GM04503 (cell line): ENCODE measurements at places on chromosomes 1 and 21.

DNA sequence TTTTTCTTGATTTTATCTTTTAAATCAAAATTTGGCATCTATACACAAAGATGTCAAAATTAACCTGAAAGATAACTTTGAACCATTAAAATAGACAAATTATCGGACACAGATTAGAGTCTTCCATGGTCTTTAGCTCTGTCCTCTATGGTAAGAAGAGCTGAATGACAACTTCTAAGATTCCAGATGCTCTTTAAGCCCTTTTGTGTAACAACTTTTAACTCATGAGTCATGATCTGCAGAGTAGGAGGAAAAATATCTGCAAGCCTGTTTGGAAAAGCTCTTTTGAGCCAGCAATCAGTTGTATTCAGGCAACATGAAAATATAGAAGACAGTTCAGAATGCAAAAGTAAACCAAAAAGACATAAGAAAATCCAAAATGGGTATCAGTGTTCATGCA is 37.8 kb downstream of the TTC13 start:
- DNase-seq, result no peak

GRCh38 chr1:26828411-26828991 is 2.0 kb downstream of the ZDHHC18 start:
- DNase-seq, result no peak

DNA sequence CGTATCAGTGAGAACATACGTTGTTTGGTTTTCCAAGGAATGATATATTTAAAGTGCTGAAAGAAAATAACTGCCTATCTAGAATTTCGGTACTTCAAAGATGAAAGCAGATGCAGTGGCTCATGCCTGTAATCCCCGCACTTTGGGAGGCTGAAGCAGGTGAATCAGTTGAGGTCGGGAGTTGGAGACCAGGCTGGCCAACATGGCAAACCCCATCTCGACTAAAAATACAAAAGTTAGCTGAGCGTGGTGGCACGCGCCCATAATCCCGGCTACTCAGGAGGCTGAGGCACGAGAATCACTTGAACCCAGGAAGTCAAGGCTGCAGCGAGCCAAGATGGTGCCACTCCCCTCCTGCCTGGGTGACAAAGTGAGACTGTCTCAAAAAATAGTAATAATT is 16.4 kb downstream of the CD244 start:
- DNase-seq, result no peak

DNA sequence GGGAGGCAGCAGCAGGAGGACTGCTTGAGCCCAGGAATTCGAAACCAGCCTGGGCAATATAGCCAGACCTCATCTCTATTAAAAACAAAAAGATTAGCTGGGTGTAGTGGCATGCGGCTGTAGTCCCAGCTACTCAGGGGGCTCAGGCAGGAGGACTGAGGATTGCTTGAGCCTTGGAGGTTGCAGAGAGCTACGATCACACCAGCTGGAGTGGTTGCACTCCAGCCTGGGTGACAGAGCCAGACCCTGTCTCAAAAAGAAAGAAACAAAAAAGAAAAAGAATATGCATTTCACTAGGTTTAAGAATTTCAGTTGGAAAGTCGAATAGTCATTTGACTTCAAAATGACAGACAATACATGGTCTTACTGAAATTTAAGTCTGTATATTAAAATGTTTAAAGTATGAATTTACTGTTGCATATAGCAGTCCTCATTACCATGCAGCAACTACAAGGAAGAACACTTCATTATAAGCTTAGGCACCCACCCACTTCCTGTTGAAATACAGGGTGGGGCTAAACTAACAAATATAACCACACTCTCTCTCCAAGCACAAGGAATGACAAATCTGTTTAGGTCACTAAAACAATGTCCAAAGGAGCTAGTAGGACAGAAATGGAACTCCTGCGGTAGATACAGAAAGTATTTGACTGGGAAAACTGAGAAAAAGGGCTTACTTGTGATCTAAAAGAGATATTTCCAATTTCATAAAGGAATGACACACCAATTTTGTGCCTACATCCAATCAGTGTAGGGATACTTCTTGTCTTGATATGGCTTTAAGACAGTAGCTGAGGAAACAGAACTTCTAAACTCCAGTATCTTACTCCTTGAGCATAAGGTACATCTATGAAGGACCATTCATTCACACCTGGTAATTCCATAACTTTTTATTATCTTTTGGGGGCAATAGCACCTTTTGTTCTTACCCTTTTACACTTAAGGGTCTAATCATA is 44.1 kb downstream of the GPR3 start:
- DNase-seq, result peak; percentile 28

DNA sequence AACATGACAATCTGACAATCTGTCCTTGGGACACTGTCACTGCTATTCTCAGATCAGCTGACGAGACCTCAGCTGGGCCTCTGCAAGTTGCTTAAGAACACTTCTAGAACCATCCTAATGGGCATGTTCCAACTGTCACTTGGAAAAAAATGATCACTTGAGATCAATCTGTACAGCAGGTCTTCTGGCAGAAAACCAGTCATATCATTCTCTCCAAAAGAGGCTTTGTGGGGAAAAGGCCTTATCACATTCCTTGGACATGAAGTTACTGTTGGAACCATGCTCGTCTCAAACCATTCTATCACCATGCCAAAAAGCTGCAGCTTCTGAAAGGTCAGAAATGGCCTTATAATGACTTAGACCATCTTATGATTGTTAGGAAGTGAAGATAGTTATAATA is 744.2 kb downstream of the USP25 start:
- no peak for DNase-seq

DNA sequence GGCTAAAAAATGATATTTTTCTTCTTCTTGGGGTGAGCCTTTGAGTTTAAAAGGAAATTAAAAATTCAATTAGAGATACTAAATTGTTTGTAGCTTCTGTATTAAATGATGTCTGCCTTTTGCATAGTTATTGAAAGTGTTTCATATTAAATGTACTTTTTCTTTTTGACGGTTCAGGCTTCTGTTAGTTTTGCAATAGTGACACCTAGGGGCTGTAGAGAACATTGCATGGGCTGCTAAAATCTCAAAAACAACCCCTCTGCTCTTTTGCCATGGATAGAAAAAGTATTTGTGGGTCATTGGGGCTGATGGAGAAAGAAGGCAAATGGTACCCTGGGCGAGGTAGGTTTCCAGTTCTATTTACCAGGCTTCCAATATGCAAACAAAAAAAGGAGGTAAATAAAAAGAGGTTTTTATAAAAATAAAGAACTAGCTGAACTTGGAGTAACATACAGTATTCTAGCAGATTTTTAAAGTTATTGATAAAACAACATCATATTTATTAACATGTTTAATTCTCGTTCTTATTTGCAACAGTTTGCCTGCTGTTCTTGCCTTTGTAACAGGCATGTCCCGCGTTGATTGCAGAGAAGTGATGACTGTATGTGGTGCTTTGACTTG is 115.4 kb upstream of the HOOK1 start:
- DNase-seq, result no peak

DNA sequence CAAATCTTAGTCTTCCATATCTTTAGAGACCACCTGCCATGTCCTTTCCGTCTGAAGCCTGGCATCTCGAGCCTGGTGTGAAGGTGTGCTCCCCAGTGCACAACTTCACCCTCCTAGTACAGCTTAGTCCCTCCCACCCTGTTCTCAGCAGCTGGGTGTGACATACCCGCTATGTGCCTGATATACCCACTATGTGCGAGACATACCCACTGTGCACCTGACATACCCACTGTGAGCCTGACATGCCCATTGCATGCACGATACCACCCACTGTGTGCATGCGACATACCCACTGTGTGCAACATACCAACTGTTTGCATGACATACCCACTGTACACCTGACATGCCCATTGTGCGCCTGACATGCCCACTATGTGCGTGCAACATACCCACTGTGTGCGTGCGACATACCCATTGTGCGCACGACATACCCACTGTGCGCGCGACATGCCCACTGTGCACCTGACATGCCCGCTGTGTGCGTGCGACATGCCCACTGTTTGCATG is 3.0 kb upstream of the RRP1 start:
- DNase-seq, result no peak

DNA sequence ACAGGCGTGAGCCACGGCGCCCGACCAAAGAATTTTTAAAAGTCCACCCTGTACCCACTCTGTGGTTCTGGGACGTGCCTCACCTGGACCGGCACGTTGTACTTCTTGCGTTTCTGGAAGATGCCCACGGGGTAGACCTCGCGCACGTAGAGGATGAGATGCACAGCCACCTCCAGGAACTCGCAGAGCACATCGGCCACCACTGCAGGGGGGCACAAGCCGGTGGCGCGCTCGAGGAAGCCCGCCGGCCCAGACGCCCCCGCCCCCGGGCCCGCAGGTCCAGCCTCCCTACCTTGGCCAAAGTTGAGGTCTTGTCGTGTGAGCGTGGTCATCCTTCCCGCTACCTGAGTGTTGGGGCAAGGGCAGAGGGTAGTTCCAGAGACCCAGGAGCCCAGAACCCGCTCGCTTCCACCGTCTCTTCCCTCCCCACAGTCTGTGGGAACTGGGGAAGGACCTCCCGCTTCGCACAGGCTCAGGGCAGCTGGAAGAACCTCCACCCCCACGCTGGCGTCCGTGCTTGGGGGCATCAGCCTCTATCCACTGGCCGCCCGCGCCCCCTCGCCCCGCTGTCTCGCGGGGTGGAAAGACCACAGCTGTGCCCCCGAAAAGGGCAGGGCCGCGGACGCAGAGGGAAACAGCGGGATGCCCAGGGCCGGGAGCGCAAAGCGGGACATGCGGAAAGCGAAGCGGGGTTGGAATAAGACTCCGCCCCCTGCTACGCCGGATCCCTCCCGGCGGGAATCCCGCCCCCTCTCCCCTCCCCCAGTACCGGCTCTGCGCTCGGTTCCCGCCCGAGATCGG is 478 bp downstream of the MAD2L2 start:
- no peak for DNase-seq

- no peak for DNase-seq
Observed at GRCh38 chr1:96104906-96105305, 616.7 kb upstream of the PTBP2 start.

- no peak for DNase-seq
Observed at GRCh38 chr1:20962576-20963258, 175.6 kb upstream of the HP1BP3 start.

GRCh38 chr1:43565600-43566360 is 35.1 kb downstream of the PTPRF start:
- no peak for DNase-seq

- DNase-seq, result no peak
Observed at GRCh38 chr1:203296460-203297073, 8.8 kb upstream of the BTG2 start.

GRCh38 chr1:26132128-26132833 is 20.7 kb downstream of the PDIK1L start:
- DNase-seq, result no peak

DNA sequence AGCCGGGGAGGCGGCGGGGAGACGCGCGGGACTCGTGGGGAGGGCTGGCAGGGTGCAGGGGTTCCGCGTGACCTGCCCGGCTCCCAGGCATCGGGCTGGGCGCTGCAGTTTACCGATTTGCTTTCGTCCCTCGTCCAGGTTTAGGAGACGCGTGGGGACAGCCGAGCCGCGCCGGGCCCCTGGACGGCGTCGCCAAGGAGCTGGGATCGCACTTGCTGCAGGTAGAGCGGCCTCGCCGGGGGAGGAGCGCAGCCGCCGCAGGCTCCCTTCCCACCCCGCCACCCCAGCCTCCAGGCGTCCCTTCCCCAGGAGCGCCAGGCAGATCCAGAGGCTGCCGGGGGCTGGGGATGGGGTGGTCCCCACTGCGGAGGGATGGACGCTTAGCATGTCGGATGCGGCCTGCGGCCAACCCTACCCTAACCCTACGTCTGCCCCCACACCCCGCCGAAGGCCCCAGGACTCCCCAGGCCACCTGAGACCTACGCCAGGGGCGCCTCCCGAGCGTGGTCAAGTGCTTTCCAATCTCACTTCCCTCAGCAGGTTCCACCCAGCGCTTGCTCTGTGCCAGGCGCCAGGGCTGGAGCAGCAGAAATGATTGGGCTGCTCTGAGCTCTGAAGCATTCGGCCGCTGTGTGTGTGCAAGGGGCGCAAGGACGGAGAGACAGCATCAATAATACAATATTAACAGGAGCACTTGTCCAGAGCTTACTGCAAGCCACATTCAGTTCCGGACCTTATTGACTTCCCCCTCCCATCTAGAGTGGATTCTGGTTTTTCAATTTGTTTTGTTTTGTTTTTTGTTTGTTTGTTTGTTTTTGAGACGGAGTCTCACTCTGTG is 10.3 kb downstream of the SIM2 start:
- no peak for DNase-seq

- DNase-seq, result no peak
Observed at GRCh38 chr1:167291539-167292185, 71.0 kb downstream of the POU2F1 start.

- no peak for DNase-seq
Observed at GRCh38 chr21:39640754-39641153, 28.0 kb downstream of the B3GALT5 start.

DNA sequence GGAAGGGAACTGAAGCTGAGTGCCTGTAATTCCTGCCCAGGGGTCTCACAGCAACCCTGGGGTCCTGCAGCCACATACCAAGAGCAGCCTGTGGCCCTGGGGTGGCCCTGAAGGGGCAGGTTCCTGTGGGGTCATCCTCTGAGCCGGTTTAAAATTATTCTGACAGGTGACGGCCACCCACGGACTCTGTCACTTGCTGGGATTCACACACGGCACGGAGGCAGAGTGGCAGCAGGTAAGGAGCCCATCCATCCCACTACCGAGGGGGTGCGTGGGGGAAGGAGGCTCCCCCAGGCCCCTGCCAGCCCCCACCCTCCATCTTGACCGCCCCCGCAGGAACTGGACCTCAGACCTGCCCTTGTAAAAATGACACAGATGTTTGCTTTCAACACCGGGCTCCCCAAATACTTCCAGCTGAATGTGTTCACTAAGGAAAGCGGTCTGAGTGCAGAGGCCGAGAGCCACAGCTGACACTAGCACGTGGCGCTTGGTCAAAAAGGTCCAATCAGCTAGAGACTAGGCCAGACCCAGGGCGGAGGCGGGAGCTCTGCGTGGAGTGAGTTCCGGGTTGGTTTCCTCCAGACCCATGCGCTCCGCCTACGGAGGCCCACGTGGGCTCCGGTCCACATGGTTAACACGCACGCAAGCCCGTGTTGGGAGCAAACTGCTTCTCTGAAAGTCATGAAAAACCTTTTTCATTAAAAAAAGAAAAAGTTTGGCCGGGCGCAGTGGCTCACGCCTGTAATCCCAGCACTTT is 10.0 kb downstream of the YBEY start:
- DNase-seq, result peak; percentile 76

- DNase-seq, result no peak
Observed at GRCh38 chr1:55334160-55334559, 119.0 kb upstream of the USP24 start.

GRCh38 chr1:211648336-211648735 is 27.1 kb downstream of the NEK2 start:
- DNase-seq, result no peak

DNA sequence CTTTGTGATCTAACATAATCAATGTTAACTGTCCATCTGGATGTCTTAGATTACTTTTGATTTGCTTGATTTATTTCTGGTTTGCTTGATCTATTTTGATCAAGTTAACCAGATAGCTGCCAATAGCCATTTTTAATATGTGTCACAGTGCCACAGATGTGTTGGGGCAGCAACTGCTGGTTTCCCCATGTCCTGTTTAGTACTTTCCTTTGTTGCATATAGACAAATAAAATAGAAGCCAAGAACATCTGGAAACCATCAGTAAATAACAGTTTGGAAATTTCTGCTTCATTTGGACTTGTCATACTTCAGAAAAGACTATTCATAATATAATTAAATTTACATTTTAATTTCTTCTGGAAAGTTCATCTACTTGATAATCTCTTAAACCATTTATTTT is 145.6 kb upstream of the C21orf91 start:
- DNase-seq, result no peak
